Fibroblast of lung (primary cell): ENCODE measurements at places on chromosomes 11 and 22.

DNA sequence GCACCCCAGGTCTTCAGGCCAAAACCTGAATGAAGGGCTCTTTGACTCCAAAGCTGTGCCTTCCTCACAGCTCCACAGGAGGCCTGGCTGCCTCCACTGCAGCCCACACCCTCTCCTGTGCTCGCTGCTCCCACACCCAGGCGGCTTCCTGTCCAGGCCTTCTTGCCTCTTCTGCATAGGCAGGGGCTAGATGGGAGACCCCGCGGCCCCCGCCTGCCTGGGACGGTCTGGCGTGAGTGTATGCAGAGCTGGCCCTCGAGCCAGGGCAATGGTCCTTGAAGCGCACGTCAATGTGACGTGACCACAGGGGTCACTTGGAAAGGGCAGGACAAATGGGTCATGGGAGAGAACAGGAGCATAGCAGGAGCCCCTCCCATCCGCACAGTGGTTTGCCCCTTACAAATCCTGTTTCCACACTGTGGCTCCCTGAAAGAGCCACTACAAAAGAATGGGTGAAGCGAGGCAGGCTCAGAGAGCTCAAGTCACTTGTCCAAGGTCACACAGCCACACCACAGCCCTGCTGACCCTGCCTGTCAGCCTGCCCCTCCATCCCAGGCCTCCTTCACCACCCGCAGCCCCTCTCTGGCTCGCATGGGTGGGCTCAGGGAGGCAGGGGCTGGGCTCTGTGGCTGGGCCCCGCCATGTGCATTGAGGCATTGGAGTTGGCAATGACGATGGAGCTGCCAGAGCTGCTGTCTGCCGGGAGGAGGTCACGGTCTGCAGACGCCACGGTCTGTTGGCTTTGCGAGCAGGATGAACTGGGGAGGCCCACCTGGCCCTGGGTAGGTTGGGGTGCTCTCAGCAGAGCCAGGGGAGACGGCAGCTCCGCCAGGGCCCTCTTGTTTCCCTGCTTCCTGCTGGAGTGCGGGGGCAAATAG lies 71.2 kb upstream of the WNT11 start:
- DNase-seq = no peak

DNA sequence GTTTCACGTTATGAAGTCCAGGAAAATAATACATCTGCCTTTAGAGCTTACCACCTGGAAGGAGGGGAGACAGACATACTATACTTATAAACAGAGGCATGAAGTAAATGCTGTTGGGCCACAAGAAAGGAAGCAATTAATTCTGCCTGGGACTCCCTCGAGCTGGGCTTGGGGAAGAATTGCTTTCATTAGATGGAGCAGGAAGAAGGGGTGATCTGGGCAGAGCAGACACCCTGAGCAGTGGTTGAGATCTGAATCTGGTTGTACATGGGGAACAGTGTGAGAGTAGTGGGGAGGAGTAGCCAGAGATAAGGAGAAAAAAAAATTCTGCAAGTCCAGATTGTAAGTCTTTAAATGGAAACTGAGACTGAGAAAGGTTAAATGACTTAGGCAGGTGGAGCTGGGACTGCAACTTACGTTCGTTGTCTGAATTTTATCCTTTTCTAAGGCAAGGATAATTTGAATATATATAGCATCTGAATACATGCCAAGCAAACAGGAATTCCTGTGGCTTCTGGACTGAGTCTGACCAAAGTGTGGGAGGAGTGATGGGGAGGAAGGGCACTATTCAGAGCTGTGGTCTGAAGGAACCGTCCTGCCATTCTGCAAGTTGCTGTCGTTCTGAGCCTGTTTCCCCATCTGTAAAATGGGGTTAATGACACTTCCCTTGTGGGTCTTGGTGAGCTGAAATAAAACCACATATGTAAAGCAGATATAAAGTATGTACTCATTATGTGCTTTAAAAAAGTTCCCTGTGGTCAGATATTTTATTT lies 7.9 kb downstream of the NCAM1 start:
- DNase-seq = peak; percentile 81

DNA sequence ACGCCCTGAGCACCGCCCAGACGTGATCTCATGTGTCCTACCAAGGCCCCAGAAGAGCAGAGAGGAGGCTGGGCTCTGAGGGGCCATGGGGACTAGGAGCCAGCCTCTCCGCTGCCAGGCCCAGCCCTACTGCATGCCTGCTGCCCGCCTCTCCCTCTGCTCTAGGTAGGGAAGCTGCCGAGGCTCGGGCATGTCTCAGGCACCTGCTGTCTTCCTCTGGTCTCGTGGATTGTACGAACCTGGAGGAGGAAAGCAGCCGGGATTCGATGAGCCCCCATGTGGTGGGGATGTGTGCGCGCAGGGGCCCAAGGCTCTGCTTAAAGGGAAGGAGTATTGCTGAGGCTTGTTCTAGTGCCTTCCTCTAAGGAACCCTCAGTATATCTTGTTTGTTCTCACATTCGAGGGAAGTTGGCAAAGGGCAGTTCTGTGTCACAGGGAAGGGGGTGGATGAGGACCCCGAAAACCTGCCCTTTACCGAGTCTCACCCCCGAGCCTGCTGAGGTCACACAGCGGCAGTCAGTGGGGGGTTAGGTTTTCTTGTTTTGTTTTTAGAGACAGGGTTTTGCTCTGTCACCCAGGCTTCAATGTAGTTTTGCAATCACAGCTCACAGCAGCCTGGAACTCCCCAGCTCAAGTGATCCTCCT lies 21.2 kb downstream of the DAGLA start:
- DNase-seq = no peak

DNA sequence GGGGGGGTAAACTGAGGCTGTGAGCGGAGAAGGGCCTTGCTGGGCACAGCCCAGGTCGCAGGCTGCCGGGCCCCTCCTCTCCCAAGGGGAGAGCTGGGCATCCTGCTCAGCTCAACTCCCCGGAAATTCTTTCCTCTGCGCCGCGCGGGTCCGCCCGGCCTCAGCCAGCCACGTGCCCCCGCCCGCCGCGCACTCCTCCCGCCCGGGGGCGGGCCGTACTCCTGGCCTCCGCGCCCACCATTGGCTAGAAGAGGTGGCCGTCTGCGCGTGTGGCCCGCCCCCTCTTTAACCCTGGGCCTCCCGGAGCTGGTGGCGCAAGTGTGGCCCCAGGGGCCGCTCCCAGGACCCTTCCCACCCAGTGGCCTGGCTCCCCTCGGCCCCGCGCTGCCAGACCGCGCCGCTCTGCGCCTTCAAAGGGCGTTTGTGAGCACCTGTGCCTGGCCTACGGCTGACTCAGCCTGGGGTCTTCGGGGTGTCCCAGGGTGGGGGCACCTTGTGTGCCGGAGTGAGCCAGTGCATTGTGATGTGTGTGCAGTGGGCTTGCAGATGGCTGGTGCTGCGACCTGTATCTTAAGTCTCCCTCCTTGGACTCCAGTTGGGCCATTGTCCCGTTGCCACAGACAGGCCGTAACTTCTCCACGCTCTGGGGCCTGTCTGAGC lies 2.0 kb downstream of the MRGPRF start:
- peak; percentile 85 for DNase-seq

DNA sequence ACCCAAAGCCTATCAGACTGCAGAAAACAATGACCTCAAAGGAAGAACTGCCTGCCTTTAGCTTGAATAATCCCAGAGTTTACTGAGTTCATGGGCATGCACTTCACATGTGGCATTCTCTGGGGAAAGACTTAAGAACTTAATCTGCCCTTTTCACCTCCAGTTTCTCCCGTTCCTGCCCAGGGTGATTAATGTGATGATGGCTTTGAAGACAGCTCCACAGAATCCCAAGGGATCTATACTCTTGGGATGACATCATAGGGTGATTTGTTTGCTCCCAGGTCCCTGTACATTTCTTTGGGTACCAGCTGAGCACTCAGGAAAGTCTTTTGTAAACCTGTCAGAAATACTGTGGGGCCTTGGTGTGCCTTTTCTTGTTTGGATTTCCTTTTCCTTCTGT lies 14.0 kb downstream of the FJX1 start:
- peak; percentile 20 for DNase-seq

DNA sequence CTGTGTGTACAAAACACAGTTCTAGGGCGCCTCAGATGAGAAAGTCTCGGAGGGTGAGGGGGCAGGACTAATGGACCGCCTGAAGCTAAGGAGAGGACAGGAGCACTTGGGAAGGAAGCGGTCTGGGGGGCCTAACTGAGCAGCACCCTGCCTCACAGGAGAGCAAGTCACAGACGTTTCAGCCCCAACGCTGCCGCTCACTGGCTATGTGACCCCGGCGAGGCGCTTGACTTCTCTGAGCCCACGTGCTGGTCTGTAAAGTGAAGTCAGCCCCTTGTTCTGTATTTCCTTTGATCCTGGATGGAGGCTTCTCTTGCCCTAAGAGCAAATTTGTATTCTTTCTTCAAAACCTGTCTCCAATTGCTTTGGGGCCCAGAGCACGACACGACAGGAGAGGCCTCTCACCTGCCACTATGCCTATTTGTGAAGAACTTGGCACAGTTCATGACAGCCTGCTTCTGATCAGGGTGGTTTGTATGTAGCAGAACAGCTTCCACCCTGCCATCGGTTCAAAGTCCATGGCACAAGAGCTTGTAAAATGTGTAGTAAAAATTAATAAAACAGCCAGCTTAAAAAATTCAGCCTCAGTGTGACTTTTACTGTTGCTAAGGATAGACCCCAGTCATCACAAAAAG lies 59.1 kb downstream of the WNT11 start:
- DNase-seq = no peak

GRCh38 chr11:126391970-126392632 lies 36.6 kb downstream of the ST3GAL4 start:
- DNase-seq = no peak

DNA sequence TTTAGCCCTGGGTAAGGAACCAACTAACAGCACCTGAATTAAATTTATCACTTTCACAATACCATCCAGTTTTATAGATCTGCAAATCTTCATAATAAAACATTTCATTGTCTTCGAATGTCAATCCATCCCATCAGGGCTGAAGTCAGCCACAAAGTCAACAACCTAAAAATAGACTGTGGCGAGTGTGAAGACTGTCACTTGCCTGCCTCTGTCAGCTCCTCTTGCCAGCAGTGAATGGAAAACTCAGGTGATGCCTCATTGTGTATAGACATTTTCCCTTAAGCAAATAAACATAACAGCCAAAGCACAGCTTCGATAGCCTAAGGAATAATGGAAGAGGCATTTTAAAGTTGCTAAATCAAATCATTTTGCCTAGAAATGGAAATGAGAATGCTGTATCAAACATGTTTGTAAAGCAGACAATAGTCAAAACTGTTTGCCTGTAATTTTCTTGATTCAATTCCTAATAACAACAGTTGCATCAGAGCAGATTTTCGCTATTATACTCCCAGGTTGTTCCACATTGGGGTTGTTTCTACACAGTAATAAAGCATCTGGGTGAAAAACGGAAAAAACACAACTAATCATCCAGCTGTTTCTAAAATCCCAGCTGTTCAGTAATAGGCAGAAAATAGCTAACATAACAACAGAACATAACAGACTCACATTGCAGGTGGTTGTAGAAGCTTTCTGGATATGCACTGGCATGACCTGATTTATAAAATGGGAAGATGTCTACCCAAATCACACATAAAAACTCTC lies 15.7 kb downstream of the KCNA4 start:
- no peak for DNase-seq

GRCh38 chr11:123707606-123708205 lies 33.8 kb downstream of the ZNF202 start:
- peak; percentile 75 for DNase-seq
